ENCODE measurements at places on chromosomes 7 and 10.

GRCh38 chr7:50598460-50599343 lies 33.5 kb upstream of the DDC start:
- no peak for DNase-seq

DNA sequence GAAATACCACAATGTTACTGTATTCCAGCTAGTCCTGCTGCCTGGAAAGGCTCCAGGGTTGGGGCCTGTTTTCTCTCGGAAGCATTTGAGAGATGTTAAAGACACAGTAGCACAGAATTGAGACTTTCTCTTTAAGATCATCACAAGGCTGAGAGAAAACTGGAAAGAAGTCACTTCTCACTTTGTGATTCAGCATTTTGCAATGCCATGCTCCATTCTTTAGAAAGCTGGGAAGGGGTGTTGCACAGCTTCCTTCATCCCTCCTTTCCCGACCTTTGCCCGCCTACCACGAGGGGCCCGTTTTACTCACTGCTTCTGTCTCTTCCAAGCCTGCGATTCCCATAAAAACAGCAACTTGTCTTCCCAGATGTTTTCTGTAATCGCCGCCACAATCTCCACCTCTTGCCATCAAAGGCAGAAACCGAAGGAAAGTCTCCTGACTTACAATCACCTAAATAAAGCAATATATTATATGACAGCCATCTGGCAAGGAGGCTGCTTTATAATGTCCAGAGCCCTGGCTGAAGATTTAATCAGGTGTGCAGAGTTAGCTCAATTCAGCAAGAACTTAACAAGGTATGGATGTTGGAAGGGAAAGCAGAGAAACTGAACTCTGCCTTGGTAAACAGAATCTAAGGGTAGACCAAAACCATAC lies 18.9 kb downstream of the NOD1 start:
- DNase-seq: no peak

- no peak for DNase-seq
Observed at GRCh38 chr10:123809632-123810031, 82.0 kb downstream of the CPXM2 start.

GRCh38 chr7:30678805-30679204 lies 3.5 kb downstream of the CRHR2 start:
- DNase-seq: no peak

- no peak for DNase-seq
Observed at GRCh38 chr10:31290386-31290785, 28.6 kb upstream of the ZEB1 start.

DNA sequence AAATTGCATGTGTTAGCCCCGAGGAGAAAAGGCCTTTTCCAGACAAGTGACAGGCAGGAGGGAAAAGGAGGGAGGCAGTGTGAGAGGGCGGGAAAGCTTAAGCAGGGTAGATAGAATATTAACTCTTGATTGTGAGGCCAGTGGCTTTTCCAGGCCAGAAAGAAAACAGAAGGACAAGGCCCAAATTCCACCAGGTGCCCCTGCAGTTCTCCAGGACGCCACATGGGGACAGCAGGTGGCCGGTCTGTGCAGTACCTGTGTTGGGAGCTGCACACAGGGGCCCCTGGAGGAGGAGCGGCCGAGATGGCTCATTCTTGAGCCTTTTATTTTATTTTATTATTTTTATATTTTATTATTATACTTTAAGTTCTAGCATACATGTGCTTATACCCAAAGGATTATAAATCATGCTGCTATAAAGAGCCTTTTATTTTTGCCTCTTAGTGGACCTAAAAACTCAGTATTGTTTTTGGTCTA lies 141.3 kb upstream of the KLF14 start:
- no peak for DNase-seq

- no peak for DNase-seq
Observed at GRCh38 chr7:115271332-115272235, 349.7 kb downstream of the MDFIC start.

- DNase-seq: no peak
Observed at GRCh38 chr7:102291056-102291915, 4.6 kb downstream of the SH2B2 start.

- DNase-seq: no peak
Observed at GRCh38 chr10:128295003-128295402, 168.8 kb upstream of the MKI67 start.

GRCh38 chr7:50952120-50952519 lies 169.4 kb upstream of the GRB10 start:
- DNase-seq: no peak

DNA sequence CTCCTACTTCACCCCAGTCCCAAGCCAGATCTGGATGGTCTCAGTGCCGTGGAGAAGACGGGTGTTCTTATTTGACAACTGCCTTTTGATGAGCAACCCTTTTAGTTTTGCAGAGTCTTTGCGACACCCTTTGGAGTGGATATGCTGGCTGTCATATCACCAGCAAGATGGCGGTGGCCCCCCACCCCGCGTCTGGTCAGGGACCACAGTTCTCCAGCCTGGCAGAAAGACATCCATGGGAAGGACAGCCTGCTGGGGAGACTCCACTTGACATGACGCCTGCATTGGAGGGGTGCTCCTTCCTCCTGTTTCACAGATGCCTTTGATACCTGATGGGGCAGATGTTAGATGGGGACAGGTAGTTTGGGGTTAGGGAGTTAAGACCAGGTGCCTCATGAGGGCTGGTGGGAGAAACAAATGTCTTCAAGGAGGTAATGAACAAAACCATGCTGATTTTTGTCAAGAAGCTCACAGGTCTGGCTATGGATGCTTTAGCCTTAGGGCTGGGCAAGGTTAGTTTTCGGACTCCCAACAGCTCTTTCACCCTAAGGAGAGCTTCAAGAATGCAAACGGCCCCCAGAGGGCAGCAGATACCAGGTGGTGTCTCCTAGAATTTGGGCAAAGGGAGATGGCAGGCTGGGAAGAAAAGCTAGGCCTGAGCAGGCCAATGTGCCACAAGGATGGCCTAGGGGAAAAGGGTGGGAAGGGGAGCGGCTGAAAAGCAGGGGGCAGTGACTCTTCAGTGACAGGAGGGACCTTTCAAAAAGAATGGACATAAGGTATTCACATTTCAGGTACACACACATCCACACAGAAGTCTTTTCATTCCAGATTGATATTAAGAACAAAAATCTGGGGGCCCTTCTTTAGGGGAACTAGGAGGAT lies 95.2 kb downstream of the CLEC2L start:
- DNase-seq: no peak

GRCh38 chr7:123075838-123076467 lies 80.5 kb upstream of the TAS2R16 start:
- DNase-seq: no peak

GRCh38 chr10:97128039-97128492 lies 57.7 kb downstream of the SLIT1 start:
- no peak for DNase-seq

GRCh38 chr7:47584536-47584895 lies 2.6 kb upstream of the TNS3 start:
- no peak for DNase-seq

DNA sequence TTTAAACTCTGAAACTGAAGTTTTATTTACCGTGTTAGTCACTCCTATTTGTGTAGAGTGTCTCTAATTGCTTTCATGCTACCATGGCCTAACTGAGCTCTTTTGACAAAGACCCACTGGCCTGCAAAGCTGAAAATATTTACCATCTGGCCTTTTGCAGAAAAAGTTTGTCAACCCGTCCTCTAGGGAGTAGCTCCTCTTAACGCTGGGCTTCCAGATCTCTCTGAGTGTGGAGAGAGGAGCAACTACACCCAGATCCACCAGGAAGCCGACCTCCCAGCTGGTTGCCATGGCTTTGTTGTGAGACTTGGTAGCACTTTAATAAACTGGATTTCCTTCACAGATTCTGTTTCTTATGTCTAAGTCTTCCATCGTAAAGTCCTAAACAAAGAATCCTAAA lies 4.2 kb upstream of the C10orf71 start:
- no peak for DNase-seq

DNA sequence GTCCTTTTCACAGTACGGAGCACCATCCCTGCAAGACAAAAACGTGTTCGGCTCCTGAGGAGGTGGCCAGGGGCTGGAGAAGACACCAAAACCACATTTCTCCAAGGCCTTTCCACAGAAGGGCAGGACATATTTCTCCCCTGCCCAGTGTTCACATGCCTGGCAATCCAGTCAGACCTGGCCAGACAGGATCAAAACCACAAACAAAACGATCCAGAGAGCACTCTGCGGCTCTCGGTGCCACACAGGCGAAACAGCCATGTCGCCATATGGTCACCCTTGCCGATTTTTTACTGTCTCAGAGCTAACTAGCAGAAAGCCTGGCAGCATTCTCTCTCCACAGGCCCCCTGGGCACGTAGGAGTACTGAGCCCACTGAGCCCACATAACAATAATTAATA lies 113.0 kb downstream of the ABLIM1 start:
- DNase-seq: no peak

DNA sequence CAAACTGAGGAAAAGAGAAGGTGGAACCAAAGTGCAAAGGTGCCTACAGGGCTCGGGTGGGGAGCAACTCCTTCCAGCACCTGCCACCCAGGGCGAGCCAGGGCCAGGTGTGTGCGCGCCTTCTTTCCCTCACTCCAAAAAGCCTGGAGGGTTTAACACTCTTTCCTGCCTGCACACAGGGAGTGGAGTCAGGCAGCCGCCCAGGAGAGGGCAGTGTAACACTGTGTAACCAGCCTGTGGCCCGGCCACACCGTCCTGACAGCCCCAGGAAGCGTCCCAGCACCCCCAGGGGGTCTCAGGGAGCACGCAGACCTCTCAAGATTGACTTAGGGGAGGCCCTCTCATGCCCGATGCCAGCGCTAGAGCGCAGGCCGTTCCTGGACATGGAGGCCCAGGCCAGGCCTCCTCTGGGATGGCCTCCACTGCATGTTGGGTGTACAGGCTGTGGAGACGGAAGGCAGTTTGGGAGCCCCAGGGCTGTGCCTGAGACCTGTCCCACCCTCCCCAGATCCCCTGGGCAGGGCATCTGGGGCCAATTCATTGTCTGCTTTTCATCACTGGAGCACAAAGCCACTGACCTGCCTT lies 13.4 kb downstream of the BRI3 start:
- DNase-seq: no peak

GRCh38 chr7:26789481-26790184 lies 74.8 kb downstream of the SKAP2 start:
- no peak for DNase-seq

GRCh38 chr10:74683067-74683466 lies 143.3 kb upstream of the KAT6B start:
- DNase-seq: no peak

DNA sequence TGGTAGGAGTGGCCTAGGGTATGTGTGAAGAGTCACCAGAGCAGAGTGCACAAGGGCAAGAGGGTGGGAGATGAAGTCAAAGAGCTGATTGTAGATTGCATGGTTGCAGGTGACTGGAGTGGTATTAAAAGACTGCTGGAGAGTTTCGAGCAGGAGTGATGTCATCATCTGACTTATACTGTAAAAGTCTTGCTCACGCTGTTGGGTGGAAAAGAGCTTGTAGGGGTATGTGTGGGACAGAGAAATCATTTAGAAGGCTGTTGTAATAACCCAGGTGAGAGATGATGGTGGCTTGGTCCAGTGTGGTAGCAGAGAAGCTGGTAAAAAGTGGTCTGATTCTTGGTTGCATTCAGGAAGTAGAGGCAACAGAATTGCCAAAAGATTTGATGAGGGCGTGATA lies 184.1 kb downstream of the ABCA13 start:
- DNase-seq: no peak

GRCh38 chr7:28840592-28840995 lies 117.5 kb downstream of the TRIL start:
- no peak for DNase-seq

All from activated T-helper 2 cell treated with anti-CD3 and anti-CD28 coated beads, Interferon-gamma antibody, Interleukin-2, Interleukin-4, amounts not matched to agents 10 μg/mL and 5 μg/mL and 100 μg/mL, durations not matched to agents 14 hours and 24 hours and 36 hours (primary cell).